Activated naive CD4-positive, alpha-beta T cell treated with anti-CD3 and anti-CD28 coated beads for 36 hours (primary cell): ENCODE measurements at places on chromosomes 3 and 15. TPM values are rescaled to one million over a fixed set of nuclear protein-coding genes. Genes with fewer than 3 reads are reported as not detected.

CYP8B1 gene
- not detected for total RNA-seq

RETNLB gene
- not detected for total RNA-seq

SH2D7 gene
- not detected for total RNA-seq

FETUB gene
- not detected for total RNA-seq

MAP4 gene
- 78.2 TPM for total RNA-seq

PROK2 gene
- total RNA-seq, result 0.15 TPM

ELL3 gene
- 1.2 TPM for total RNA-seq

CTSH gene
- 5.1 TPM for total RNA-seq

GALNT15 gene
- not detected for total RNA-seq

CLCN2 gene
- 2.9 TPM for total RNA-seq

ABHD6 gene
- 1.6 TPM for total RNA-seq

TBC1D5 gene
- 57.2 TPM for total RNA-seq

ARL13B gene
- total RNA-seq, result 8.3 TPM

MAN2A2 gene
- 139 TPM for total RNA-seq
